ENCODE measurements at places on chromosomes 1 and 21.

DNA sequence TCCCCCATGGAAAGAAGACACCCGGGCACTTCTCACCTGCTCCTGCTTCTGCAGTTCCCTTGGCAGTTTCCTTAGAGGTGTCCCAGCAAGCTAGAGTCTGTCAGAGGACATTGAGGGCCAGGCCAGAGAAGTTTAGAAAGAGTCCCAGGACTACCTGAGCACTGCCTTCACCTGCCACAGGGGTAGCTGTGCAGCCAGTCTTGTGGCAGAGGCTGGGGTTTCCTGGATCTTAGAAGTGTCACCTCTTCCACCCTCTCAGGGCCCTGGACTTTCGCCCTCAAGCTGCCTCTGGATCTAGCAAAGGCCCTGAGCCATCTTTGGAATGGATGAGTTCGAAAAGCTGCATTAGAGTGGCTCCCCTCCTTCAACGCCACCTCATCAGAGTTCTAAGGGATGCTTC, 34.9 kb upstream of the BTG2 start:
- DNase-seq = no peak

DNA sequence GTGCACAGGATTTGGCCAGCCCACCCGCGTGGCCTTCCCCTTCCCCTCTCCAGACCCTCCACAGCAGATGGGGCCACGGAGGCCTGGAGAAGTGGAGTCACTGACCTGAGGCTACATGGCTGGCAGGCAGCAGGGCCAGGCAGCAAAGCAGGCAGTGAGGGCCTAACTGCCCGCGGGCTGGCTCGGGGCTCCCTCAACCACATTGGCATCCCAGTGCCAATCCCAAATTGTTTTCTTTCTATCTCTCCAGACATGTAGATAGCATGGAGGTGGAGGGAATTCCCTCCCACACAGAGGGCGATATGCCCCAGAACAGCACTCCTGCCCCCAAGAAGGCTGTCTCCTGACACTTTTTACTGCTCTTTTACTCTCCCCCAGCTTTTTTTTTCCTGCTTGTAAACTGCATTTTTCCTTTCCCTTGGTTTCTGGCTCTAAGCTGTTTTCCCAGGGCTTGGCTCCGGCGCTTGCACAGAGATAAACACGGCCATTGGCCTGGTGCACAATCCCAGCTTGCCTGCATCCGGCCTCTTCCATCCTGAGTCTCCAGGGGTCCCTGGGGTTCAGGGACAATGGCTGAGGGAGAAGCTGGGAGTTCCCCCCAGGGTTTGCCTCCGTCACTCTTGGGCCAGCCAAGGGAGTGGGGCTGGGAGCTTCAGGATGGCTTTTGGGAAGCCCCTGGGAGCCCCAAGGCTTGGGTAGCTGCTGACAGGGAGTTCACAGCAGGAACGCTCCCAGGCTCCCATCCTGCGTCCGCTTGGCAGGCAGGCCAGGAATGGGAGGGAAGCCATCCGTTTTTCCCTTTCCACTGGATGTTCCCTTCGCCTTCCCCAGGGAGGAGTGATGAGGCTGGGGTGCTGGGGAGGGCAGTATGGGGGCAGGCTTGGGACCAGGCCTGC, 7.0 kb downstream of the EPHX1 start:
- DNase-seq = no peak

- DNase-seq = no peak
Measured at GRCh38 chr1:153799016-153799415, 23.8 kb downstream of the SLC27A3 start.

DNA sequence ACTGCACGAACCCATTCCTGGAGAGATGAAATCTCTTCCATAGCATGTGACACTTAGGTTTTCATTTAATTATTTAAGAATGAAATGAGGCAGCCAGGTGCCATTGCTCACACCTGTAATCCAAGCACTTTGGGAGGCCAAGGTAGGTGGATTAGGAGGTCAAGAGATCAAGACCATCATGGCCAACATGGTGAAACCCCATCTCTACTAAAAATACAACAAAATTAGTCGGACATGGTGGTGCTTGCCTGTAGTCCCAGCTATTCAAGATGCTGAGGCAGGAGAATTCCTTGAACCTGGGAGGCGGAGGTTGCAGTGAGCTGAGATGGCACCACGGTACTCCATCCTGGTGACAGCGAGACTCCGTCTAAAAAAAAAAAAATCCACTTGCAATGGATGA, 17.8 kb downstream of the L1TD1 start:
- DNase-seq = no peak

- no peak for DNase-seq
Measured at GRCh38 chr21:34878940-34879339, 170.2 kb downstream of the RUNX1 start.

- DNase-seq = no peak
Measured at GRCh38 chr1:16219968-16220500, 7.6 kb upstream of the ARHGEF19 start.

- no peak for DNase-seq
Measured at GRCh38 chr21:36250423-36251075, 69.4 kb upstream of the MORC3 start.

DNA sequence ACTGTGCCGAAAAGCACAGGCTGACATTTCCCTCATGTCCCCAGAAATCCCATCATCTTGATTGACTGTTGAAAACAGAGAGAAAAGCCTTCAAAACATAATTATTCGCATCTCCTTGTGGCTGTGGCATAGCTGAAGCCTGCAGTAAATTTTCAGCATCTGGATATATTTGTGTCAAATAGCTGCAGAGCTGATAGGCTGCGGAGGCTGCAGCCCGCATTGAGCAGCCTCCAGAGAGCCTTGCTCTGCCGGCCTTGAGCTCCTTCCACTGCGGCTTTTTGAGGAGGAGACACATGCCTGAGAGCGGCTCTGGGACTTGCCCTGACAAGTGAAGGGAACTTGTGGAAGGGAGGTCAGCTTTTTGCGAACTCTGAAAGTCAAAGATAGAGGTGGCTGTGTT, 144.7 kb downstream of the RYR2 start:
- no peak for DNase-seq

DNA sequence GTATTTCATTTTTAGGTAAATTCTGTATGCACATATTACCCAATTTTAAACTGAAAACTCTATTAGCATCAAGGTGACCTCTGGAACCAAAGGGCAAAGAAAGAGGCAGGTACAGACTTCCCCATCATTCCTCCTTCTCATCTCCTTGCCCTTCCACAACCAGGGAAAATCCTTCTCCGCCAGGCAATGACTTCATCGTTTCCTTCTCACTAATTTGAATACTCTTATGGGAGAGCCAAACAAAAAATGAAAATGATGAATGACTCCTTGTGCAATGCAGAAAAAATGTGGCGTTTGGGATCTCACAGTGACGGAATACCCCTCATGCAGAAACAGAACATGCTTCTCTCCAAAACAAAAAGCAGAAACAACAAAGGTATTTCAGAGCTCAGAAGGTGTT, 83.7 kb downstream of the HLCS start:
- DNase-seq = no peak

DNA sequence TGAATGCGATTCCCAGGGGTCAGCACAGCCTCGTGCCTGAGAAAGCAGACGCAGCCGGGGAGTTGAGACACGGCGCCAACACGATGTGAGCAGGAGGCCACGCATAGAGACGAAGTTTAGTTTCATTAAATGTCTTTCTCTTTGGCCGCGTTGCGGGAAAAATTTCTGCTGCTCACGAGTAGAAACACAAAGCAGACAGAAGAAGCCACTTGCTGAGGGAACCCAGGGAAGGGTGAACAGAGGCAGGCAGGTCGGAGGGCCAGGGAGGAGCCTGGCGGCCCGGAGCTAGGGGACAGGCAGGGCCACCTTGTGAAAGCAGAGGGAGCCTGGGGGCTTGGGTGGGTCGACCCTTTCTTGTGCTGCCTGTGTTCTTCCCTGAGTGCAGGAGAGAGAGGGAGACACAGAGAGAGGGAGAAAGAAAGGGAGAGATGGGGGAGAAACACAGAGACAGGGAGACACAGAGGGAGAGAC, 33.2 kb downstream of the POFUT2 start:
- DNase-seq = no peak

GRCh38 chr1:91777630-91778300, 108.2 kb downstream of the TGFBR3 start:
- no peak for DNase-seq

GRCh38 chr21:26389971-26390641, 183.0 kb downstream of the CYYR1 start:
- DNase-seq = no peak

- no peak for DNase-seq
Measured at GRCh38 chr1:74763807-74764206, 30.9 kb downstream of the TYW3 start.

Data from CD4-positive, alpha-beta T cell treated with Interleukin-4 for 1 hour (primary cell).